ENCODE measurements at places on chromosomes 16 and 17.

GRCh38 chr17:44575403-44575802 lies 18.1 kb downstream of the FZD2 start:
- DNase-seq = no peak

GRCh38 chr16:75996491-75996890 lies 270.2 kb upstream of the CPHXL start:
- no peak for DNase-seq

DNA sequence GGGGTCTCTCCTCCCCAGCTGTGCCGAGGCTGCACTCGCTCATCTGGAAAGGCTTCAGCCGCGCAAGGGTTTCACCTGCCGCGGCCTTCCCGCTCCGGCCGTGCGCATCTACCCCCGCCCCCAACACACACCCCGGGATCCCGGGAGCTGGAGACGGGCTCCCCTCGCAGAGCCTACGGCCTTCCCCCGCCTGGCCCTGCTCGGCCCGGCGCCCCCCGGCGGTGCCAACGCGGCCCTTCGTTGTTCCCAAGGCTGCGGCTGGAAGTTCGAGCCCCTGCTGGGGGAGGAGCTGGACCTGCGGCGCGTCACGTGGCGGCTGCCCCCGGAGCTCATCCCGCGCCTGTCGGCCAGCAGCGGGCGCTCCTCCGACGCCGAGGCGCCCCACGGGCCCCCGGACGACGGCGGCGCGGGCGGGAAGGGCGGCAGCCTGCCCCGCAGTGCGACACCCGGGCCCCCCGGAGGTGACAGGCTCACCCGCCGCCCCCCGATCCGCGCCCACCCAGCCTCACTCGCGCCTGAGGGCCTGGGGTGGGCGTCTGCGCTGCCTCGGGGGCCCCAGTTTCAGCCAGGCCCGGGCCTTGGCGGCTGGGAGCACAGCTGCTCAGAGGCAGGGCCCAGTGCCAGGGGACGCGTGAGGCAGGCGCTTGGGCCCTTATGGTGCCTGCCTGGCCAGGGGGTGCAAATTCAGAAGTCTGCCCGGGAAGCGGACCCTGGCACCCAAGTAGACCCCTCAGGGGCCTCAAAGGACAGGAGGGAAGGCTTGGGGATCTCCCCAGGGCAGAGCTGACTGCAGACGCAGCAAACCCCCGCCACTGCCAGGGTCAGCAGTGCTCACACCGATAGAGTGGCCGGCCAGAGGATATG lies 11.2 kb downstream of the GALK1 start:
- DNase-seq = peak; percentile 92

GRCh38 chr16:61540216-61540615 lies 496.0 kb downstream of the CDH8 start:
- no peak for DNase-seq

- no peak for DNase-seq
Measured at GRCh38 chr17:64634218-64634617, 27.9 kb downstream of the SMURF2 start.

- DNase-seq = no peak
Measured at GRCh38 chr17:68909066-68909465, 46.1 kb downstream of the ABCA8 start.

Measured in ecto neural progenitor cell (in vitro differentiated cells).